ENCODE measurements at places on chromosomes 6 and 20. TPM values are rescaled to one million over a fixed set of nuclear protein-coding genes. Genes with fewer than 3 reads are reported as not detected.

The FOXA2 gene
- polyA plus RNA-seq: 0.23 TPM

- DNase-seq: no peak
Measured at GRCh38 chr6:10144772-10145171, 270.1 kb downstream of the TFAP2A start.

- DNase-seq: no peak
Measured at GRCh38 chr6:164078532-164079274, 664.2 kb downstream of the QKI start.

- no peak for DNase-seq
Measured at GRCh38 chr6:111276736-111277135, 189.4 kb downstream of the SLC16A10 start.

DNA sequence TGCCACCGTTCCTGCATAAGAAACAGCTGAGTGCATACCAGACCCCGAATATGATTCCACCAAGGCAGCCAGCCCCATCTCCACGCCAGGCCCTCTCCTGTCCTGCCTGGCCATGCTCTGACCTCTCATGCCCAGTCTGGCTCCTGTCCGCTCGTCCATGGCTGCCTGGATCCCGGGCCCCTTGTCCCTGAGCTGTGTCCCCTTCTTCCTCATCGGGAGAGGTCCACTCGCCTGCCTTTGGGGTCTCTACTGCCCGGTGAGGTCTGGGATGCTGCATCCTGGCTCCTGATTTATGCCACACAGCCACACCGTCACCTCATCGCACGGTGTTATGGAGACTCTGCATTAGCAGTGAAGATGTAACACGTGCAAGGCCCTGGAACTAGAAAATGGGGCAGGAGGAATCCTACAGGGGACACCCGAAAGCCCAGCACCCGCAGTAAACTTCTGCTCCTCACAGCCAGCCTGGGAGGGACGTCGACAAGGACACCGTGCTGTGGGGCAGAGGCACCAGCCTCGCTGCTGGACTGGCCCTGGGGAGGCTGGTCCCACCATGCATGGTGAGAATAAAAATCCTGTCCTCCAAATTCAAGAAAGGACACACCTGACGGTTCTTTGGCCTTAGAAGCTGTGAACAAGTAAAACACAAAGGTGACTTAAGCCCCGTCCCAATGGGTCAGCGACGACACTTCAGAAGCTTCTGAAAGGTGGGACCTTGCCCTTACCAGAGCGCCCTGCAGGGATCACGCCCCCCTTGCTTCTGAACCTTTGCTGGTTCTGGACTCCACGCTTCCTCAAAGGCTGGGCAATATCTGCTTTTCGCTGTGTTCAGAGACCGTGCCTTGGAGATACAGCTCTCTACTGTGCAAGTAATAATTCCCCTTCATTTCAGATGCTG, 103.0 kb downstream of the DLL1 start:
- no peak for DNase-seq

GRCh38 chr20:7665376-7665775, 274.9 kb downstream of the HAO1 start:
- DNase-seq: no peak

DNA sequence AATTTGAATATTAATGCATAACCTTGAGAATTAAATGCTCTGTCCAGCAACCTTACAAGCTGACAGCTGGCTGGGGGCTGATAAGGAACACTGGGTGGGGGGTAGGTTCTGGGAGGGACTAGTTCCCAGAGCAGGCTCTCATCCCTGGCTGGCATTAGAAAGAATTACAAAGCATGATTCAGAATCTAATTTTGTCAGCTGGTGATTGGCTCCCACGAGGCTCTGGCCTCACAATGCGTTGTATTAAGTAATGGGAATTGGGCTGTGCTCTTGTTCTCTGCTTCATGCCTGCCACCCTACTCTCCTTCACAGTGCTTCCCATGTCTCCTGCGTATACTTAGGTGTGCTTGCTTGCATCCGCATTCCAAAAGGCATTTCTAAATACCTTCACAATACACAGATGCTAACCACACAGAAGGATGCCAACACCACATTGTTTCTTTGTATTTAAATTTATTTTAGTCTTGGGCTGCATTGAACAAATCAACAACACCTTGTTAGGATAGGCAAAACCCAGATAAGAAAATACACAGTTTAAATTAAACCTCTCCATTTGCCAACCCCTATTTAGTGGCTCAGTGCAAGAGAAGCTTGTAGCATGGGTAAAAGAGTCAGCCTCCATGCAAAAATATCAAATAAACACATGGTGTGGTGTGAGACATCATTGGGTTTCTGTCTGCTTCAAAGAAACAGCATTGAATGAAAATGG, 434.5 kb upstream of the JAG1 start:
- DNase-seq: no peak

The SSTR4 gene
- polyA plus RNA-seq: not detected

GRCh38 chr20:18773566-18773965, 40.0 kb upstream of the SCP2D1 start:
- no peak for DNase-seq

The ENPP4 gene
- 20.4 TPM for polyA plus RNA-seq

GRCh38 chr6:158313989-158314388, 1.7 kb downstream of the TULP4 start:
- DNase-seq: no peak

The OR2J3 gene
- not detected for polyA plus RNA-seq

- no peak for DNase-seq
Measured at GRCh38 chr6:158113802-158114201, 54.3 kb downstream of the SERAC1 start.

GRCh38 chr6:151154418-151154817, 85.3 kb upstream of the AKAP12 start:
- no peak for DNase-seq

DNA sequence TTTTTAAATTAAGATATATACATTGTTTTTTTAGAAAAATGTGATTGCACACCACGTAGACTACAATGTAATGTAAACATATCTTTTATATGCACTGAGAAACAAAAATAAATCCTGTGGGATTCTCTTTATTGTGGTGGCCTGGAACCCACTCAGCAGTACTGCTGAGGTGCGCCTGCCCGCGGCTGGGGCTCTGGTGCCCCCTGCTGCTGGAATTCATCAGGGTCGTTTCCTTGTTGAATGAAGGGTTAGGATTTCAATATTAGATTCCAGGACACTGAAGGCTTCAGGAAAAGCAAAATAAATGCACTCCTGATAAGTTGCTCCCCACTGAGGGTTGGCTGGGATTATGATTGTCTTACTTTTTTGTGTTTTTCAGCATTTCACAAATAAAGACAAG, 175.8 kb upstream of the GGTLC1 start:
- DNase-seq: no peak

The SEMG1 gene
- not detected for polyA plus RNA-seq

DNA sequence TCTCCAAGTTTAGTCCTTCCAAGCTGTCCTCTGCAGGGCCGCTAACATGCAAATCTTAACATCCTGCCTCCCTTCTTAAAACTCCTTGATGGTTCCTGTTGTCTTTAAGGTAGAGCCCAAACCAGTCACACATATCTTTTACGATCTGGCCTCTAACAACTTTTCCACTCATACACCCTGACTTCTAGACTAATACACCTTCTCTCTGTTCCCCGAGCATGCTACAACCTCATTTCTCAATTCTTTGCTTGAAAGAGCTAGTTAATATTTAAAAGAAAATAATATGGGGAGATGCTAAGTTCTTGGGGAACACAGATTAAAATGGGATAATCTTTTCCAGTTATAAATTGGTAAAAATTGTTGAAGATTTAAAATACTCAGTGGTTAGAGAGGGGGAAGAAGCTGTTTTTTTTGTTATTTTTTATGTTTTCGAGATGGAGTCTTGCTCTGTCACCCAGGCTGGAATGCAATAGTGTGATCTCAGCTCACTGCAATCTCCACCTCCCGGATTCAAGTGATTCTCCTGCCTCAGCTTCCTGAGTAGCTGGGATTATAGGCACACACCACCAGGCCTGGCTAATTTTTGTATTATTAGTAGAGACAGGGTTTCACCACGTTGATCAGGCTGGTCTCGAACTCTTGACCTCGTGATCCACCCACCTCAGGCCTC, 250.7 kb downstream of the MAFB start:
- no peak for DNase-seq

The SGK1 gene
- polyA plus RNA-seq: 84.7 TPM

DNA sequence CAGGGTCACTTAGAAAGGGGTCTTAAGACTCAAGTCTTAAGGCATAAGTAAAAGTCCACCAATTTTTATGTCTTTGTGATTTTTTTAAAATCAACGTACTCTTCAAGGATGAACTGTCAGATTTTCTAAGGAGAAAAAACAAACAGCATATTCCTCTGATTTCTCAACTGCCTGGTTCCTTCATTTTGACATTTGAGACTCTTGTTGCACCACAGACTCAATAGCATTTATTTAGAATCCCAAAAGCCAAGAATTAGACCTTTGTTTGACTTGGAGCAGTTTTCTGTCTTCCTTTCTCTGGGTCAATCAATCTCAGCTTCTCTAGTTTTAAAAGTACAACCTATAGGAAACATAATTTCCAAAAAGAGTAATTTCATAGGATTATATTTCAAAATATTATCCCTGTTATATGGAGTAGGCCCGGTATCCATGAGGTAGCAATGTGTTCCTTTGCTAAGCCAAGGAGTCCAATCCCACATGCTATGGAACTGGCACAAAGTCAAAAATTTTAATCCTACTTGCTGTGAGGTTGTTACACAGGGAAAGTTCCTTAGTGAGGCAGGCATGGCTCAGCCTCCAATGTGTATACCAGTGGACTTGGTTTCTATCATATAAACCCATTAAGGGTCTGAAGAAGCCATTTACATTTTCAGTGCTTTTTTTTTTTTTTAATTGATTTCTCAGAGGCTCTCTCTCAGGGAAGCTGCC, 405.7 kb downstream of the KIF16B start:
- DNase-seq: no peak

- DNase-seq: no peak
Measured at GRCh38 chr20:49252556-49253350, 25.1 kb downstream of the ZNFX1 start.

GRCh38 chr6:101585501-101585900, 192.0 kb downstream of the GRIK2 start:
- no peak for DNase-seq

The TNFRSF6B gene
- polyA plus RNA-seq: 2.6 TPM

- no peak for DNase-seq
Measured at GRCh38 chr20:20493701-20494100, 125.8 kb downstream of the INSM1 start.
